IPS DF 19.7 (cell line): ENCODE measurements at places on chromosomes 12 and 14.
A peak's percentile ranks its signal among the peaks of the same experiment; 100 is the strongest.

- DNase-seq = no peak
Observed at GRCh38 chr14:70338550-70338949, 20.9 kb downstream of the COX16 start.

GRCh38 chr14:55512421-55512820 is 67.6 kb upstream of the KTN1 start:
- DNase-seq = no peak

DNA sequence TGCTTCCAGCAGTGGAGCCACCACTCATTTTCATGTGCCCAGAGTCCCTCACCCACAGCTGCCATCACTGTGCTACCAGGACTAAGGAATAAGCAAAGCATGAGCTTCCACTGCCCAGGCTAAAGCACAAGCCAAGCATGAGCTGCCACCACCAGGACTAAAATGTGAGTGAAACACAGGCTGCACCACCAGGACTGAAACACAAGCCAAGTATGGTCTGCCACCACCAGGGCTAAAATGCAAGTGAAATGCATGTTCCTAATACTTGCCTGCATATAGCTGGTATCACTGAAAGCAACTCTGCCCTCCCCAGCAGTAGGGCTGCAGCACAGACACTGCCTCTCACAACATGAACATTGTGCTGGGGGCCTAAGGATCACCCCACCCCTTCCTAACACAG is 30.0 kb downstream of the CEP83 start:
- DNase-seq = no peak

DNA sequence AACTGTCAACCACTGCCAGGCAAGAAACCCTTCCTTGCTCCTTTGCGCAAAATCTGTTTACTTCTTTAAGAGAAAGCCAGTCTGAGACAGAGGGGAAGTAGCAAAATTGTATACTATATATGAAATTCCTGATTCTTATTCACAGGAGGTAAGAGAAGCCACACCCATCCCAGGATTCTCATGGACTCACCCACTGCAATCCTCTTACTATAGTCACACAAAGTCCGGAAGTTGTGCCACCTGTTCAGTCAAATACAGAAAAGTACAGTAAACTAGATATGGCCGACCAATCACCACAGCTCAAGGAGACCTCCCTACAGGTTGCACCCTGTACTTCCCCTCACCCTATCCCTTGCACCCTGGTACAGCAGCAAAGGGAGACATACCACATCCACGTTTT is 2.9 kb downstream of the PRMT5 start:
- DNase-seq = no peak

- DNase-seq = no peak
Observed at GRCh38 chr14:39868251-39868650, 436.0 kb upstream of the FBXO33 start.

- no peak for DNase-seq
Observed at GRCh38 chr14:43087666-43088065, 1419.4 kb downstream of the FSCB start.

- no peak for DNase-seq
Observed at GRCh38 chr14:70773182-70773862, 36.0 kb downstream of the MAP3K9 start.

DNA sequence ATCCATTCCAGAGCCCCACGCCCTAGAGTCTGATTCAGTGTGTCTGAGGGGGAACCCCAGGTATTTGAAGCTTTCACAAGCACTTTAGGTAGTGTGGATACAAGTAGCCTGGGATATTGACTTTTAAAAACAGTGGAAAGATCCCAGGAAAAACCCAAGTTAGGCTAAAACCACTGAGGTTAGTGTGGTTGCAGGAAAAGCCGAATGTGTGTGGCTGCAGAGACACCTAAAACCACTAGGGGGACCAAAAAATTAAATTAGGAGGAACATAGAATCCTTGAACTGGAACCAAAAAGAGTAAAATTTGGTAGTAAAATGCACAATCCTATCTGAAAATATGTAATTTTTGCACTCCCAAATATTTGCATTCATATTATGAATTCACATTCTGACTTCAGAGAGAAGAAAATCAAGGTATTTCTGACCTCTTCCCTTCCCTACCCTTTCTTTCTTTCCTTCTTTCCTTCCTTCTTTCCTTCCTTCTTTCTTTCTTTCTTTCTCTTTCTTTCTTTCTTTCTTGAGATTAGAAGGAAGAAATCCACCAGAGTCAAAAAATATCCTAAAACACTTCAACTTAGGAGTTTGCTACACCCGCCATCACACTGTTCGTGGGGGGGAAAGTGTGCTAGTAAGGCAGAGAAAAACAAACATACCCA is 37.8 kb downstream of the SLCO1A2 start:
- no peak for DNase-seq

GRCh38 chr14:104752423-104752734 is 568 bp upstream of the SIVA1 start:
- DNase-seq = no peak

- DNase-seq = peak; percentile 59
Observed at GRCh38 chr12:78229591-78230101, 399.0 kb downstream of the NAV3 start.
